ENCODE measurements at places on chromosomes 12 and 14. TPM values are rescaled to one million over a fixed set of nuclear protein-coding genes. Genes with fewer than 3 reads are reported as not detected.
A peak's percentile ranks its signal among the peaks of the same experiment; 100 is the strongest.

- peaks cover 18% of the 10 kb centered on the region for H3K36me3 ChIP-seq
- DNase-seq, result no peak
- H3K4me1 ChIP-seq, result peaks cover 33% of the 10 kb centered on the region
- H3K27ac ChIP-seq, result peak overlapping the region; percentile 96
- H3K4me3 ChIP-seq, result peak overlapping the region; percentile 92
These were observed 4.5 kb upstream of the SETD1B start for GRCh38 chr12:121799156-121799841.

GRCh38 chr12:32367381-32367780, 32.0 kb upstream of the FGD4 start:
- peak overlapping the region; percentile 54 for H3K4me3 ChIP-seq
- peaks cover 3% of the 10 kb centered on the region for H3K36me3 ChIP-seq
- H3K4me1 ChIP-seq, result peaks cover 4% of the 10 kb centered on the region
- no peak for DNase-seq
- no peaks in the 10 kb centered on the region for H3K27me3 ChIP-seq

- no peaks in the 10 kb centered on the region for H3K36me3 ChIP-seq
- no peak overlapping the region for H3K27ac ChIP-seq
- H3K4me3 ChIP-seq, result no peak overlapping the region
- peaks cover 18% of the 10 kb centered on the region for H3K27me3 ChIP-seq
These were observed 183.3 kb downstream of the EFCAB11 start for GRCh38 chr14:89771251-89771650.

ATN1 gene
- 139 TPM for total RNA-seq

DNA sequence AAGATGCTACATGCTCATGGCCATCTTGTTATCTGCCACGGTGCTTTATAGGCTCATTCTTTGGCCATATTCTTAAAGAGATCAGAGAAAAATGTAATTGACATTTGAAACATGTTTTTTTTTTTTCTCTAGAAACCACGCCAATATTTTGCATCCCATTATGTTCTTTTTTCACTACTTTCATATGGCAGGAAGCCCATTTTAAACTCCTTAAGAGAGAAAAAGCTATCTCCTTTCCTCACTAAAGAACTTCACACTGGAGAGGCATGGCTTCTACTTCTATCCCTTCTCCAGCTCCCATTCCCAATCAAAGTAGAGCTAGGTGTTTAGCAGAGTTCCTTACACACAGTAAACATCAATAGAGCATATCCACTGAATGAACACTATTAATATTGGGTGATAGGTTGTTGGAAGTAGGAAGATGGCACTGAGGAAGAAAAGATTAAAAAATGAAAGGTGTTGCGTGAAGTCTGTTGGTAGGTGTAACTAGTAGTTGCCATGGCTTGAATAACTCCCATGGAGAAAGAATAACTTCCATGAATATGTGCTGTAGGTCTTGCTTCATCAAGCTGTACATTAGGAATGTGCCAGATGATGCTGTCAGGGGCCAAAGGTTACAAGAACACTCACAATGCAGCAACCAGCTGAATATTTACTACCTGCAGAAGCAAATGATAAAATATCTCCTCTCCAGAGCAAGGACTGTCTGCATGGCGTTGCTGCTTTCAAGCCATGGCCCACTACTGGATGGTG, 178.8 kb downstream of the STXBP6 start:
- DNase-seq, result no peak
- H3K27ac ChIP-seq, result no peak overlapping the region
- H3K4me1 ChIP-seq, result peaks cover 14% of the 10 kb centered on the region
- H3K36me3 ChIP-seq, result no peaks in the 10 kb centered on the region
- no peaks in the 10 kb centered on the region for H3K27me3 ChIP-seq
- no peak overlapping the region for H3K4me3 ChIP-seq

- no peak overlapping the region for H3K27ac ChIP-seq
- peaks cover 4% of the 10 kb centered on the region for H3K36me3 ChIP-seq
- no peaks in the 10 kb centered on the region for H3K4me1 ChIP-seq
- no peak overlapping the region for H3K4me3 ChIP-seq
- DNase-seq, result no peak
- H3K27me3 ChIP-seq, result no peaks in the 10 kb centered on the region
These were observed 49.1 kb downstream of the R3HDM2 start for GRCh38 chr12:57381693-57382220.

DNA sequence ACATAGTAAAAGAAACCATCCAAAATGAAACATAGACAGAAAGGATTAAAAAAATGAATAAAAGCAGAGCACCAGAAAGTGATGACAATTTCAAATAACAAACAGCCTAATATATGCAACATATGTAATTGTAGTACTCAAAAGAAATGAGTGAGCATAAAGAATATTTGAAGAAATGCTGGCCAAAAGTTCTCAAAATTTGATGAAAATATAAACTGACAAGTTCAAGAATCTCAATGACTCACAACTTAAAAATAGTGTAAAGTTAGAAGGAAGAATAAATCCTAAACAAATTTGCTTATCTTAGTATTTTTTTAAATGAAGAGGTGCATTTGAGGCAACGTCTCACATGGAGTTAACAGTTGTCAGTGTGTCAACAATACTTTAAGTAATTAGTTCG, 498.9 kb downstream of the SLC6A15 start:
- no peaks in the 10 kb centered on the region for H3K27me3 ChIP-seq
- peaks cover 4% of the 10 kb centered on the region for H3K4me1 ChIP-seq
- H3K36me3 ChIP-seq, result no peaks in the 10 kb centered on the region
- DNase-seq, result no peak
- no peak overlapping the region for H3K27ac ChIP-seq

- peak overlapping the region; percentile 60 for H3K27ac ChIP-seq
- H3K4me3 ChIP-seq, result no peak overlapping the region
- H3K36me3 ChIP-seq, result no peaks in the 10 kb centered on the region
These were observed 19.4 kb upstream of the SNX6 start for GRCh38 chr14:34649344-34649743.

DNA sequence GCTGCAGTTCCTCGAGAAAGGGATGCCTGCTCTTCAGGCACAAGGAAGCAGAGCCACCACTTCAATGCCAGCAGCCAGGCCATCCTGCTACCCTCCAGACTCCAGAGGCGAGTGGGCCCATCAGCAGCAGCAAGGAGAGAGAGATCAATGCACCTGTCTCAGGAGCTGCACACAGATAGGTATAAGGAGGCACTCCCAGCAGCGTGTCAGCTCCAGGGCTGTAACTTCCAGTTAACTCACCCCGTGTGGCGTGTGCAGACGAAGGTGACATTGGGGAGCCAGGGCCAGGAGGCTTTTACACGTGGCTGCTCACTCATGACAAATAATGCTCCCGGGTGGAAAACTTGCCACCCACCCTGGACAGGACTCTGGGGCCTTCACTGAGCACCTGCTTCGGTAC, 24.2 kb downstream of the GALNT16 start:
- H3K27me3 ChIP-seq, result no peaks in the 10 kb centered on the region
- no peak overlapping the region for H3K27ac ChIP-seq
- DNase-seq, result no peak
- H3K4me1 ChIP-seq, result peaks cover 20% of the 10 kb centered on the region
- no peaks in the 10 kb centered on the region for H3K36me3 ChIP-seq
- no peak overlapping the region for H3K4me3 ChIP-seq

DNA sequence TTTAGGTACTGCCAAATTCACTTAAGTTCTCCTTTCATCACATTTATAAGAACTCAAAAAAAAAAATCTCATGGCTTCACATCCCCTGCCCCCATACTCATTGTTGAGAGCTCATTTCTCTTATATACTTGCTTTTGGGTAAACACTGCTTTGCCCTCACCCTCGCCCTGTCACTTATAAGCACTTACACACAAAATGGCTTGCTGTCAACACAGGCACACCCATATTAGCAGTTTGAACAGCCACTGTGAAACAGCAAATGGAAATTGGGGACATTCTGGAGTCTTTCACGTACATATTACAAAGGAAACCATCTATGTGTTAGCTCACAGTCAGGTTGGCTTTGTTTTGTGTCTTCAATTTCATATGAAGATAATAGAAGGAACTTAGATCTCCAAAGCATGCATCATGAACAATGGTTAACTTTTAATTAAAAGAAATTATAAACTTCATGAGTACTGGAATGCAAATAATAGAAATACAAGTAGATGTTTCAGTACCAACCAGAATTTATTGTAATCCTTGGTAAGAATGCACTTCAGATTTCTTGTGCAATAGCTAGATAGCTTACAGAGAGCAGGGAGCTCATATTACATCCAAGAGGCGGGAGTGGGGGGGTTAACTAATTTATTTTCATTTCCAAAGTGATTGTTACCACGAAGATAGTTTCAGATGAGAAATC, 272.2 kb downstream of the ALG10B start:
- no peak overlapping the region for H3K4me3 ChIP-seq
- H3K27me3 ChIP-seq, result no peaks in the 10 kb centered on the region
- no peak for DNase-seq
- H3K4me1 ChIP-seq, result peaks cover 4% of the 10 kb centered on the region

GRCh38 chr14:45028107-45028626, 55.7 kb upstream of the PRPF39 start:
- no peaks in the 10 kb centered on the region for H3K4me1 ChIP-seq
- no peak overlapping the region for H3K4me3 ChIP-seq
- no peaks in the 10 kb centered on the region for H3K27me3 ChIP-seq
- H3K36me3 ChIP-seq, result peaks cover 9% of the 10 kb centered on the region
- no peak overlapping the region for H3K27ac ChIP-seq

DNA sequence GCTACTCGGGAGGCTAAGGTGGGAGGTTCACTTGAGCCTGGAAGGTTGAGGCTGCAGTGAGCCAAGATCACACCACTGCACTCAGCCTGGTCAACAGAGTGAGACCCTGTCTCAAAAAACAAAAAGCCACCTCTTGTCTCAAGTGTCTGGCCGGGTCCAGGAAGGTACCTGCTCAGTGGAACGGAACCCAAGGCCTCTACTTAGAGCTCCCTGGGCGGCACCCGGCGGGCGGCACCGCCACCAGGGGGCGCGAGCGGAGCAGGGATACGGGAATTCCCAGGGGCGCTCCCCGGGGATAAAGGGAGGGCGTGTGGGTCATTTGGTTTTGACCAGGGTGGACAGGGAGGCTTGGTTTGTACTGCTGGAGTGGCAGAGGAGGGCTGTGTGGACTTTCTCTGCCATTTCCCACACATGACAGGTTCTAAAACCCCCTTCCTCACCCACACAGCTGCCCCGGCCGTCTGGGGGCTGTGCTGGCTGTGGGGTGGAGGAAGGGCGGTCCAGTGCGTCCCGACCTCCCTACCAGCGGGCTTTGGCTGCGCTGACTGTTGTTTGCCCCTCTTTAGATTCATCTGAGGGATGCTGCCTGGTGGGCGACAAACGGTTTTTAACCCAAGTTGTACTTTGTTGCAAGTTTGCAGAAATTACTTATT, 91.4 kb downstream of the SETD3 start:
- H3K27me3 ChIP-seq, result peaks cover 8% of the 10 kb centered on the region
- peaks cover 6% of the 10 kb centered on the region for H3K4me1 ChIP-seq
- no peaks in the 10 kb centered on the region for H3K36me3 ChIP-seq
- no peak for DNase-seq
- no peak overlapping the region for H3K27ac ChIP-seq

TMEM30B gene
- total RNA-seq, result 12.2 TPM

DNA sequence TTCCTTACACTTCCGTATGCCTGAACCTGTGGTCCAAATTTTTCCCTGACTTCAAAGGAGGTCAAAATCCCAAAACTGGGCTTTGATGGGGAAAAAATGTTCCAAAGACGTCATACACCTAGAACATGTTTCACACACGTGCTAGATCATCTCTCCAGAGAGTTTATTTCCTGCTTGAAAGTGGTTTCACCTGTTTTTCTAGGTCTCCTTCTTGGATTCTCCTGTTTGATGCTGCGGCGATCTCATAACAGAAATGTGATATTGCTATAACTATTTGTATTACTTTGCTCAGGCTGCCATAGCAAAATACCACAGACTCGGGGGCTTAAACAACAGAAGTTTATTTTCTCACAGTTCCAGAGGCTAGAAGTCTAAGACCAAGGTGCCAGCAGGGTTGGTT, 19.7 kb upstream of the TMCC3 start:
- peaks cover 10% of the 10 kb centered on the region for H3K4me1 ChIP-seq
- no peak for DNase-seq
- H3K4me3 ChIP-seq, result no peak overlapping the region
- H3K27ac ChIP-seq, result peak overlapping the region; percentile 24
- H3K36me3 ChIP-seq, result no peaks in the 10 kb centered on the region

DNA sequence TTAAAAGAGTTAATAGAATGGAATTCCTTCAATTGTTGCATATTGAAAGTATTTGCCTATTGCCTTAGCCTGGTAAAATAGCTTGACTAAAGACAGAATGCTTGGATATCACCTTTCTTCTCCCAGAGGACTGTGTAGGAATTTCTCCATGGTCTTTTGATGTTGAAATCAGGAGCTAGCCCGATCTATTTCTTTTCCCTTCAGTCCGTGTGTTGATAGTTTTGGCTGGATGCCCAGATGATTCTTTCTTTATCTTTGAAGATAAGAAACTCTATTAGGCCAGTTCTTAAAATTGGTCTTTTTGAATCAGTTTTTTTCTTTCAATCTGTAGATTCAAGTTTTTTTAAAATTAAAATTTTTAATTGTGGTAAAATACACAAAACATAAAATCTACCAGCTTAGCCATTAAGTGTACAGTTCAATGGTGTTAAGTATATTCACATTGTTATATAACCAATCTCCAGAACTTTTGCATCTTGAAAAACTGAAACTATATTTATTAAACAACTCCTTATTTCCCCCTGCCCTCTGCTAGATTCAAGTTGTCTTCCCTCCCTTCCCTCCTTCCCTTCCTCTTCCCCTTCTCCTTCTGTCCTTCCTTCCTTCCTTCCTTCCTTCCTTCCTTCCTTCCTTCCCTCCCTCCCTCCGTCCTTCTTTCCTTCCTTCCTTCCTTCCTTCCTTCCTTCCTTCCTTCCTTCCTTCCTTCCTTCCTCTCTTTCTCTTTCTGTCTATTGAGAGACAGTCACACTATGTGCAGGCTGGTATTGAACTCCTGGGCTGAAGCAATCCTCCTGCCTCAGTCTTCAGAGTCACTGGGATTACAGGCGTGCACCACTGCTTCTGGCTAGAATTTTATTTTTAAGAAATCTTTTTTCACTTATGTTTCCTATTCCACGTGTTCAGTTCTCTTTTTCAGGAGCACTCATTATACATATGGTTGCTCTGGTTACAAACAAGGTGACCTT, 10.1 kb downstream of the LACRT start:
- H3K27me3 ChIP-seq, result peaks cover 40% of the 10 kb centered on the region
- H3K36me3 ChIP-seq, result no peaks in the 10 kb centered on the region
- H3K4me1 ChIP-seq, result peaks cover 6% of the 10 kb centered on the region
- no peak overlapping the region for H3K4me3 ChIP-seq

DNA sequence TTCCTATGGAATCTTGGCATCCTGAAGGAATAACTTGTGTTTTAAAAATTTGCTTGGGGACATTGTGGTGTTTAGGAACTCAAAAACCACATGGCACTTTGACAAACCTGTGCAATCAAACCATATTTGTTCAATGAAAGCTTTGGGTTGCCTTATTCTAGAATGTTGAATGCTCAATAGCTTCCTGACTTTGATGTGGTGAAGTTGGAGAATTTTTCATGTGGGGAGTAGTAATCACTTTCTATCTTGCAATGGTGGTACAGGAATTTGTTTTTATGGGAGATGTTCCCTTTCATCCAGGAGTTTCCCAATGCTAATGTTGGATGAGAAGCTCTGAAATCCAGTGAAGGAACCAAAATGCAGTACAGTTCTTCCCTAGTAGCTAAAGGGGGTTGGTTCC, 42.2 kb upstream of the LDHB start:
- peaks cover 24% of the 10 kb centered on the region for H3K27me3 ChIP-seq
- no peaks in the 10 kb centered on the region for H3K36me3 ChIP-seq
- DNase-seq, result no peak
- H3K4me3 ChIP-seq, result no peak overlapping the region

GRCh38 chr12:98754095-98754494, 109.0 kb downstream of the APAF1 start:
- H3K36me3 ChIP-seq, result peaks cover 4% of the 10 kb centered on the region
- H3K4me3 ChIP-seq, result no peak overlapping the region
- H3K4me1 ChIP-seq, result peaks cover 26% of the 10 kb centered on the region
- no peak overlapping the region for H3K27ac ChIP-seq
- no peak for DNase-seq
- H3K27me3 ChIP-seq, result peaks cover 6% of the 10 kb centered on the region
